Breast epithelium (tissue), 4 donors: ENCODE measurements at places on chromosomes 2 and 18.

DNA sequence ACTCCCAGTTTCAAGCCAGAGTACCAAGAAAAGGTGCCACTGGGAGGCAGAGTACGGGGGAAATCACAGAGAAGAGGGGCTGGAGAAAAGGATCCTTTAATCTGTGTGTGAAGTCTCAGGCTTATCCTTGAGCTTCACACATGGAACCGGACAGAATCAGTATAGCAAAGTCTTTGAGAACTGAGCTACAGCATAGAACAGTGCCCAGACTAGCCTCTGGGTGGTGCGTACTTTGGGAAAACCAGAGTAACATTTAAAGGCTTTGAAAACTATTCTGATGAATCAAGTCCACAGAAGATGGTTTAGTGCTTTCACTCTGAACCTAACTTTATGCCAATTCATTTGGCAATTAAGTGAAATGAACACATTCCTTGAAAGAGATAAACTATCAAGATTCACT is 83.1 kb downstream of the BABAM2 start:
- no peaks in the 10 kb centered on the region for H3K4me1 ChIP-seq
- H3K27me3 ChIP-seq = no peaks in the 10 kb centered on the region
- H3K27ac ChIP-seq = no peak overlapping the region
- H3K36me3 ChIP-seq = no peaks in the 10 kb centered on the region

DNA sequence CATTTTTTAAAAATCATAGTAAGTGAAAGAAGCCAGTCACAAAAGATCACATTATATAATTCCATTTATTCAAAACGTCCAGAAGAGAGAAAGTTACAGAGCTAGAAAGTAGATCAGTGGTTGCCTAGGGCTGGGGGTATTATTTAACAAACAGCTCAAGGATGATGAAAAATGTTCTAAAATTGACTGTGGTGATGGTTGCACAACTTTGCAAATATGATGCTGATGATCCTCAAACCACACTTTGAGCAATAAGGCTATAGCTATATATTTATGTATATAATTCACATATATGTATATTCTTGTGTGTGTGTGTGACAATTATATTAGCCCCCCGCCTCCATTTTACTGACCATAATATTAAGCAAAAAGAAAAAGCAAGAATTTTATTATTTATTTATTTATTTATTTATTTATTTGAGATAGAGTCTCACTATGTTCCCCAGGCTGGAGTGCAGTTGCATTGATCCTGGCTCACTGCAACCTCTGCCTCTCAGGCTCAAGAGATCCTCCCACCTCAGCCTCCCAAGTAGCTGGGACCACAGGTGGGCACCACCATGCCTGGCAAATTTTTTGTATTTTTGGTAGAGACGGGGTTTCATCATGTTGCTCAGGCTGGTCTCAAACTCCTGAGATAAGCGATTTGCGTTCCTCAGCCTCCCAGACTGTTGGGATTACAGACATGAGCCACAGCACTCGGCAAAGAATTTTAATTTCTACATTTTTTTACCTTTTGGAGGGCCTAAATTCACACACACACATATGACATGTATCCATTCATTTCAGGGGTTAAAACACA is 1.9 kb downstream of the WDR12 start:
- peaks cover 4% of the 10 kb centered on the region for H3K4me1 ChIP-seq
- H3K36me3 ChIP-seq = no peaks in the 10 kb centered on the region
- H3K27ac ChIP-seq = no peak overlapping the region
- no peak overlapping the region for H3K4me3 ChIP-seq

DNA sequence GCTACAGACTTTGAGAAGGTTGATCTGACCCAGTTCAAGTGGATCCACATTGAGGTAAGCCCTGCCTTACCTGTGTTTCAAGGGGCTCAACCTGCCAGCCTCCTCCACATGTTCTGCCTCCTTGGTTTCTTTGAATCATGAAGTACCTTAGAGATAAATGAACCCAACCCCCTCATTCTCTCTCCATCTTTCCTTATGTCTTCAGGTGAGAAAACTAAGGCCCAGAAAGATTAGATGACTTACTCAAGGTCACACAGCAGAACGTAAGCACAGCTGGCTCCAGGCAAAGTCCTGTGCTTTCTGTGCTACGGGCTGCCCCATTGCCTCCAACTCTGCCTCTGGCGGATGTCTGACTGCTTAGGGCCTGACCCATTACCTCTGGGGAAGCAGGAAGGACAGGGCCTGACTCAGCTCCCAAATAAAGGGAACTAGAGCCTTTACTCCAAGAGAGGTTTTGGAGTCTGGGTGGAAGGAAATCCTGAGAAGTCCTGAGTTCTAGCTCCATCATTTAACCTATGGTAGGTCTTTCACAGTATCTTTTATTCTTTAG is 10.3 kb downstream of the KHK start:
- H3K36me3 ChIP-seq = no peaks in the 10 kb centered on the region
- H3K4me3 ChIP-seq = no peak overlapping the region
- H3K27me3 ChIP-seq = no peaks in the 10 kb centered on the region
- peaks cover 4% of the 10 kb centered on the region for H3K4me1 ChIP-seq

GRCh38 chr2:7430869-7431641 is 513.8 kb downstream of the RNF144A start:
- no peaks in the 10 kb centered on the region for H3K36me3 ChIP-seq
- peak; percentile 79 for DNase-seq
- peak overlapping the region; percentile 72 for H3K27ac ChIP-seq
- H3K4me1 ChIP-seq = no peaks in the 10 kb centered on the region
- H3K27me3 ChIP-seq = no peaks in the 10 kb centered on the region
- H3K4me3 ChIP-seq = peak overlapping the region; percentile 12

DNA sequence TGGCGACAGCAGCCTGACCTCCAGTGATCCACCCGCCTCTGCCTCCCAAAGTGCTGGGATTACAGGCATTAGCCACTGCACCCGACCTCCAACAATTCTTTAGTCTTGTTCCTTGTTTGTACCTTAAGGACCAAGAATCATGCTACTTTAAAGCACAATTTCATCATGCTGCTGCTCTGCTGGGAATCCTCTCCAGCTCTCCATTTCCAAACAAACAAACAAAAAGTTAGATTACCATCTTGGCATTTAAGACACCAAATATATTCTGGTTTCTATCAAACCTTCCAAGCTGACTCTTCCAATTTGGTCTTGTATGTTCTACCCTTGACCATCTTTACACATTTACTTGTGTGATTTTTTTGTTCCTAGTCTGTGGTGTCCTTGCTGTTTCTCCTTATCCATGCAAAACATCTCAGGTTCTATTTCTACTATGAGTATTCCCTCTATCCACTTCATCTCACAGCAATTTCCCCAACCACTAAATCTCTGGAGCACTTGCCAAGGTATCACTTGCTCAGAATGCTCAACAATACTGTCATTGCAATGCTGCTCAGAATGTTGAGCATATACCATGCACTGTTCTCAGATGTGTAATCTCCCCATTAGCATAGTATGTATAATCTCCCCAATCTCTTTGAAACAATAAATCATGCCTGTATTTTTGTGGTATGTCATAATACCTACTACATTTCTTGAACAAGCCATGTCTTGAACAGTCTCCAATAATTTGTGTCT is 73.2 kb upstream of the GALNT5 start:
- H3K27me3 ChIP-seq = no peaks in the 10 kb centered on the region
- H3K36me3 ChIP-seq = no peaks in the 10 kb centered on the region
- H3K4me1 ChIP-seq = no peaks in the 10 kb centered on the region
- H3K4me3 ChIP-seq = no peak overlapping the region
- no peak overlapping the region for H3K27ac ChIP-seq

DNA sequence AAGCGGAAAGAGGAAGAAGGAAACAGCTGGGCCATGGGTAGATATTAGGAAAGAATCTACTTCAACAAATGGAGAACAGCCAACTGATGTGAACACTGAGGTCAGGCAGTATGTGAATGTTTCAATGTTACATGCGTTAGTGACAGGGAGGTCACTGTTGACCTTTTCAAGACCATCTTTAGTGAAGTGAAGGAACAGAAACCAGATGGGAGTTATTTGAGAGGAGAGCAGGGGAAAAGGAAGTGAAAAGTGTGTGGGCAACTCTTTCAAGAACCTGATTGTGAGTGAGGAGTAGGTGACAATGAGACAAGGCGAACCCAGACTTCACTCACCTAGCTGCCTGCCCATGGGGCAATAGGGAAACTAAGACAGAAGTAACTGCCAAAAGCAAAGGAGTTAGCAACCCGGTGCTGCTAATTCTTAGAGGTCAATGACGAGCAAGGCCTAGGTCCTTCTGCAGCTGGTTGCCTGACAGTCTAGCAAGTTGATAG is 67.0 kb downstream of the SP3 start:
- no peaks in the 10 kb centered on the region for H3K4me1 ChIP-seq
- no peak overlapping the region for H3K4me3 ChIP-seq
- no peak overlapping the region for H3K27ac ChIP-seq
- no peak for DNase-seq
